ENCODE measurements at places on chromosomes 7 and 10. TPM values are rescaled to one million over a fixed set of nuclear protein-coding genes. Genes with fewer than 3 reads are reported as not detected.

DNA sequence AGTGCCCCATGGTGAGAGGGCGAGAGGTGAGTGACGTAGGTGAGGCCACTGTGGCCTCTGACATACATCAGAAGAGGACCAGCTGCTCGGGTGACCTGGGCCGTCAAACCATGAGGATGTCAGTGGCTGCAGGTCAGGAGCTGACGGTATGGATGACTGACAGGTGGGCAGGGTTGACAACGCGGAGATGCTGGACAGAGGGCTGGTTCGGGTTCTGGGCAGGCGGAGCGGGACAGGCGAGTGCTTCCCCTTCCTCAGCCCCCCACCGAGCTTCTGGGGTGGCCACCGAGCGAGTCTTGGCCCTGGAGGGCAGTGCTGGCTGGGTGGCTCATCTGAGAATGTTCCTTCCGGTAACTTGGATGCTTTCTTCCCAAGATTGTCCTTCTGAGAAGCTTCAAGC, 91.8 kb downstream of the ACTR3B start:
- no peak overlapping the region for H3K27ac ChIP-seq
- H3K36me3 ChIP-seq = no peaks in the 10 kb centered on the region
- H3K4me3 ChIP-seq = no peak overlapping the region
- no peak for DNase-seq
- no peaks in the 10 kb centered on the region for H3K27me3 ChIP-seq

- H3K4me3 ChIP-seq = no peak overlapping the region
- peak overlapping the region; percentile 77 for H3K27ac ChIP-seq
- H3K36me3 ChIP-seq = no peaks in the 10 kb centered on the region
- H3K27me3 ChIP-seq = no peaks in the 10 kb centered on the region
Observed at GRCh38 chr7:36129048-36129534, 24.0 kb upstream of the EEPD1 start.

DNA sequence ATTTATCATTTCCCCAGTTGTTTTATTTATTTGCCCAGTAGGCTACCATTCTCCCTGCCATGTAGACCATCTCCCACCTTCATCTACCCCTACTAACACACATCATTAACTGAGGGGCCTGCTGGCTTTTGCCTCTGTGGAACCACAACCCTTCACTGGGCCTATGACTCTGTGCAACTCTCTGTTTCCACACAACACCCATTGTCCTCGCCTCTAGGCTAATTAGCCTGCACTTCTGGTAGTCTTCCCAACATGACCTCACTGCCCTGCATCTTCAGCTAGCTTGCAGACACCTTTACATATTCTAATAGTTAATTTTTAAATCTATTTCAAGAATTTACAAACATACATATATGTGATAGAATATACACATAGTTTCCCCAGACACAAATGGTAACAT, 7.5 kb downstream of the ANKIB1 start:
- no peak overlapping the region for H3K4me3 ChIP-seq
- no peak overlapping the region for H3K27ac ChIP-seq
- H3K36me3 ChIP-seq = no peaks in the 10 kb centered on the region
- H3K27me3 ChIP-seq = no peaks in the 10 kb centered on the region

Gene YKT6
- 57.0 TPM for total RNA-seq

Gene PON1
- 0.29 TPM for total RNA-seq

Gene DKK1
- 142 TPM for total RNA-seq
